Activated CD4-positive, alpha-beta T cell treated with anti-CD3 and anti-CD28 coated beads for 4 hours (primary cell): ENCODE measurements at places on chromosomes 6 and 20.

DNA sequence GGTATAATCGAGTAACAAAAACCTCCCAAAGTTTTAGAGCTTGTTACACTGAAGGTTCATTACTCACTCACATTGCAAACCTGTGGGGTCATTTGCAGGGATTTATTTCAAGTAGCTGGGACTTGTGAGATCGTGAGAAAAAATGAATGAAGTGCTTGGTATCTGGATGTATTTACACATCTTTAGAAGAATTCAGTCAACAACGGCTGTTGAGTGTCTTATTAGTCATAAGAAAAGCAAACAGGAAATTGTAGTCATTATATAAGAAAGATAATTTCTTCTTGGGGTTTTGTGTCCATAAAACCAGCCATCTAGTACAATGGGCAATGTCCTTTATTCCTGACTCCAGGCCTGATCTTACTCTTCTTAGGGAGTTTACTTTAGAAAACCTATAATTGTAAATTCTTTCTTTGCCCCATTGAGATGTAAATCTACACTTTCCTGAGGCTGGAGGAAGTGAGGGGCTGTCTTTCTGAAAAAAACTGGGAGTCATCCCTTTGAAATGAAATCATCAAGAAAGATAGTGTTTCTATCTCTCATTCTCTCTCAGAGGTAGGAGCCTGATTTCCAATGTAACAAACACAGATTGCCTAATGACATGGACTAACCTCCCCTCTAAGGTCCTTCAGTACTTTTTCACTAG, 202.5 kb upstream of the ASCC3 start:
- no peak for DNase-seq

DNA sequence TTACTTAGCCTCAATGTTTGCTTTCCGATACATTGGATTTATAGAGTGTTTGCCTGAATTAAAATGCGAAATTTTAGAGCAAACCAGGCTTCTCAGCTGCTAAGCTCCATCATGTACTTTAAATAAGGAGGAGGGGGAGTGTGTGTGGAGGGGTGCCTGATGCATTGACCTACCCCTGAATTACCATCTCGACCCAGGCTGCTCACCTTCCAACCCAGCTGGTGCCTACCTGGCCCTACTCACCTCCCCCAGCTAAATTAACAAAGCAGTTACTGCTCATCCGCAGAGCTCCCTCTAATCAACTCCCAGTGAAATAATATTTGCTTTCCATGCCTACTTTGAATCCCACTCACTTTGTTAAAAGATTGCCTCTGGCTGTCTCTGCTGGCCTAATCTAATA, 544.5 kb downstream of the MAFB start:
- DNase-seq = no peak

DNA sequence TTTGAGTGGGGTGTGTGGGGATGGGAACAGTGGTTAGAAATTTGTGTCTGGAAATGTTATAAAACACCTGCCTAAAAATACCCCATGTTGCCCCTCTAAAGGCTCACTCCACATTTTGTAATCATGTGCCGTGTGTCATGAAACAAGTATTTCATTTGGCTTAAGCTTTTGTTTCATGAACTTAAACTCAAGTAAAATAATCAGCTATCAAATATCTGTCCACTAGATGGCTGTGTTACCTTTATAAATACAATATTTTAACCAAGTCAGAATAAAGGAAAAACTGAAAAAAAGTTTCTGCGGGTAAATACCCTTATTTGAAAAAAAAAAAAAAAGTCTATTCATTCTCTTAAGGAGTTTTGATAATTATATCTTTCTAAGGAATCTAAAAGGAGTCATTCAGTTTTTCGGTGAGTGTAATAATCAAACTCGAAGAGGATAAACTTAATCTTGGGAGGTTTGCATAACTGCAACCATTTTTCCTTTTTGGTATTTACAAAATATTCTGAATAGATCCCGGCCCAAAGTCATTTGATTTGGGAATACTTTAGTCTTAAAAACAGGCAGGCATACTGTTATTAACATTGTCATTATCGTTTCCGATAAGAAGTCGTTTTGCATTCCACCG, 29.9 kb upstream of the MTRF1L start:
- DNase-seq = no peak

- no peak for DNase-seq
These were observed 4.9 kb upstream of the AAR2 start for GRCh38 chr20:36231331-36231730.

- no peak for DNase-seq
These were observed 28.1 kb downstream of the LMBRD1 start for GRCh38 chr6:69768664-69769063.

DNA sequence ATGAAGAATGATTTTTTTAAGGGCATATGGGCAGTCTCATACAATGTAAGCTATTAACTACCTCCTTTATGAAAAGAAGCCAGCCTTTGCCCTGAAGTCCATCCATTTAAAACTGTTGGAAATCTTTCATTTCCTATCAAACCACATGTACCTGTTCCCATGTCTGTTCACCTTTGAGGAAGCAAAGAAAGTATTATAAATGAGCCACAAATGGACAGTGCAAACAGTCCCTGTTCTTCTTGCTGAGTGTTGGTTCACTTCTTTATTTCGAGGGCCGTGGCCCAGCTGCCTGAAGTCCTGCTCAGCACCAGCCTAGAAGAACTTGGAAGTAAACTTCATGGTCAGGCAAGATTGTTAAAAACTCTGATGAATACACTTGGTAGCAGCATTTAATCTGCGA, 112.4 kb downstream of the TMEM242 start:
- no peak for DNase-seq

GRCh38 chr6:73471686-73472290, 10.3 kb downstream of the MTO1 start:
- DNase-seq = no peak

- peak; percentile 38 for DNase-seq
These were observed 29.4 kb downstream of the SDCBP2 start for GRCh38 chr20:1299522-1299921.

DNA sequence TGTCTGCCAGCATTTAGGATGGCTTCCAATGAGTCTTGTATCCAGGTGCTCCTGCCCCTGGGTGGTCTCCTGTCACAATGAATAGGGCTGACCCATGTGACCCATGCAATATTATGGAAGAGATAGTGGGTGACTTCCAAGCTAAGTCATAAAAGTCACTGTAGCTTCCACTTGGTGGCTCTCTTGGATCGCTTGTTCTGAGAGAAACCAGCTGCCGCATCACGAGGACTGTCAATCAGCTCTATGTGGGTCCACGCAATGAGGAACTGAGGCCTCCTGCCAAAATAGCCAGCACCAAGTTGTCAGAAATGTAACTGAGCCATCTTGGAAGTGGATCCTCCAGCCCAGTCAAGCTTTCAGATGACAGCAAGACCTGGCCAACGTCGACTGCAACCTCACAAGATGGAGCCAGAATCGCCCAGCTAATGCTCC, 14.9 kb upstream of the MATN4 start:
- DNase-seq = no peak

DNA sequence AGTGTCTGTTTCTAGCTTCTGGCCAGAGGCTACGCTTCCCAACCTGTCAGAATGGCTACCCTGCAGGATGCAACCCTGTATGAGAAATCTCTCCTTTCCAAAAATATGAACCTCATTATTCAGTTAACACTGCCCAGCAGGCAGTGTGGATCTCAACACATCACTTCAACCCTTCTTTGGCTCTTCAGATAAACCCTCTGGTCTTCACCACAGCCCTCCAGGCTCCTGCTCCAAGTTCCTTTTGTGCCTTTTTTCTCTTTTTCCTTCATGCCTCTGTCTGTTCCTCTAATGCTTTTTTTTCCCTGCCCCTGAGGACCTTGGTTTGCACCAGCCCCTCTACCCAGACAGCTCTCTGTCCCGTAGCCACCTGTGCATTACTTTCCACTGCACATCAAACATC, 207.4 kb downstream of the MYLK4 start:
- DNase-seq = no peak

DNA sequence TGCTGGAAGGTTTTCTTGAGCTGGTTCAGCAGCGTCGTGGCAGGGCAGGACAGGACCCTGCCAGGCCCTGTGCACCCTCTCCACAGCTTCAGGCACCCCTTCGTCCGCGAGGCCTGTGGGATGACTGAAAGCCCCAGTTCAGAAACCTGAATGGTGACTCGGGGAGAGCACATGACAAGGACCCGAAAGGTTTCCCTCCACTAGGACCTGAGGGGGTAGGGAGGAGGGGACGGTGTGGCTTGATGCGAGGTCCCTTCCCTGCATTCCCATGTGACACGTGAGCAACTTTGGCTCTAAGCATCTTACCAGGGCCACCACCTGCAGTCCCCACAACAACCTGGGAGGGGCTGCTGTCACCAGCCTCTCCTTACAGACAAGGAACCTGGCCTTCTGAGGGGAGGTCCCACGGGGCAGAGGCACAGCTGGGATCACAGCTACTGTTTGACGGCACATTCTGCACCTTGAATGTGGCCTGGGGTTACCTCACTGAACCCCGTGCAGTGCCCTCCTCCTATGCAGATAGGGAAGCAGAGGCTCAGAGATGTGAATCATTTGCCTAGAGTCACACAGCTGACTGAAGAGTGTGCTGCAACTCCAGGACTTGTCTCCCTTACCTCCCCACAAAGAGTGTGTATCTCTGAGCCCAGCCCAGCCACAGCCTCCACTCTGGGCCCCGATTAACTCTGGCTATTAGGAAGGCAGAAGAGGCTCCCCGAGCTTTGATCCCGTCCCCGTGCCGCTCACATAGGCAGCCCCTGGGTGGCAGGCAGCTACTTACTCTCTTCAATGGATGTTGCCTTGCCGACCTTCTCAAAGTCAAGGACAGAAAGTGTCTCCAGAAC, 84.6 kb downstream of the PTPN1 start:
- DNase-seq = no peak

GRCh38 chr6:79334674-79335073, 100.2 kb upstream of the HMGN3 start:
- DNase-seq = no peak

GRCh38 chr6:86715676-86716075, 221.7 kb upstream of the HTR1E start:
- no peak for DNase-seq

DNA sequence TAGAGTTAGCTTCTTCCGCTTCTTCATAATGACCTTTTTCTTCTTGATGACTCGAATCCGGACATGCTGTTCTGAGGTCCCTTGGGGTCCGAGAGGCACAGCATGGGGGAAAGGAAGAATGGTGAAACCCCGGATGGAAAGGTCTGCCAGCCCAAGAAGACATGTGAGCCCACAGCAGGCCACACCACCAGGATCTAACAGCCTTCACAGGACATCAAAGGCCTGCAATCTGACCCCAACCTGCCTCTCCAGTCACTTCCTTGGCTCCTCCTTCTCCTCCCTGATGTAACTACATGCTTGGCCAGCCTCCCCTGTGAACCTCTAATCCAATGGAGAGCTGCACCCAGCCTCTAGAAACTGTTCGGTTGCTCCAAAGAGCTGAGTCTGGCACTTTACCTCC, 1.6 kb downstream of the CPXM1 start:
- DNase-seq = no peak
